CD4-positive, alpha-beta T cell treated with Interleukin-6 at 100 ng/mL for 8 hours (primary cell): ENCODE measurements at places on chromosomes 6 and 20.

GRCh38 chr6:90938122-90938521, 351.2 kb upstream of the MAP3K7 start:
- DNase-seq = no peak

DNA sequence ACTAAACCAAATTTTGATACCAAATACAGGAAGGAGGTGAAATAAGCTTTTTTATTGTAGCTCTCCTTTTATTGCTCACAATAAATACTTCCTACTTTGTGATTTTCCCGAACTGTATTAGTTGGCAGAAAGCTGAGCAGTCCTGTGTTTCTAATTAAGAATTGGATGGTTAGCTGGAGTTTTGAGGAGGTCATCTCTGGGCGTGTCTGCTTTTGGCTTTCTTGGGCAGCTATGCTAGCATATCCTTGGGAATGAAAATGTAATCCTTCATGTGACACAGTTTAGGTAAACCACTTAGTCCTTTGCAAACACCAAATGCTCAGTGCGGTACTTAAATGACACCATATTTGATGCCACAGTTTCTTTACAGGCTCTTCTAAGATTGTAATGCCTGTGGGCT, 67.5 kb downstream of the MTHFD1L start:
- no peak for DNase-seq

GRCh38 chr20:37881601-37882343, 21.2 kb upstream of the VSTM2L start:
- no peak for DNase-seq

DNA sequence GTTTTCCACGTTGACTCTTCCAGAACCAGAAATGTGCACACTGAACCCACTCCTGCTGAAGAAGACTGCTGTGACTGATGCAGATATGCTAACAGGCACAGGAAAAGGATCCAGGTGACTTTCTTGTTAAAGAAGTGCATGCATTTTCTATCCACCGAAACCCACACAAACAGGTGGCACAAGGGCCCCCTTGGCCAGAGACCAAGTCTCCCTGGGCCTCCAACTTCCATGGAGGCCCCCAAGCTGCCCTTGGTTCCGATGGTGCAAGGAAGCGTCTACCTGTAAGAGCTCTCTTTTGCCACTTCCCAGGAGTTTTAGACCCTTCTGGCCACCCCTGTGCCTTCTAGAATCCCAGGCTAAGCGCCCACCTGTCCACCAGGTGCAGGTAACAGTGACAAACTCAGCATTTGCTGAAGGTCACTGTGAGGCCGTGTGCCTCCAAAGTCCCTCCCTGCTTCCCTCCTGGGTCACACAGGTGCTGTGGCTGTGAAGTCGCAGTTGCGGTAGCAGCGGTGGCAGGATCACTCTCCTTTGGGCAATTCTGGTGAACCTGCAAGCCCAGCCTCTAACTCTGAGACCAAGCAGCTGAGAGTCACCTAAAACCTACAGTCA, 134.8 kb downstream of the PXDC1 start:
- no peak for DNase-seq

GRCh38 chr6:113447088-113447831, 409.9 kb upstream of the MARCKS start:
- no peak for DNase-seq

DNA sequence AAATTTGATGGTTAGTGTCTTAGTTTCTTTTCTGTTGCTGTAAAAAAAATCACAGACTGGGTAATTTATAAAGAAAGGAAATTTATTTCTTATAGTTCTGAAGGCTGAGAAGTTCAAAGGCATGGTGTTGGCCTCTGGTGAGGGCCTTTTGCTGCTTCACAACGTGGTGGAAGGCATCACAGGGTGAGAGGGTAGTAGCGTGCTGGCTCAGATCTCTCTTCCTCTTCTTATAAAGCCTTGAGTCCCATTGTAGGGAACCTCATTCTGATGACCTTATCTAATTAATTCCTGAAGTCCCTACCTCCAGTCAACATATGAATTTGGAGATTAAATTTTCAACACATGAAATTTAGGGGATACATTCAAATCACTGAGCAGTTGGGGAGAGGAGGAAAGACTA, 62.0 kb downstream of the ARID1B start:
- no peak for DNase-seq

DNA sequence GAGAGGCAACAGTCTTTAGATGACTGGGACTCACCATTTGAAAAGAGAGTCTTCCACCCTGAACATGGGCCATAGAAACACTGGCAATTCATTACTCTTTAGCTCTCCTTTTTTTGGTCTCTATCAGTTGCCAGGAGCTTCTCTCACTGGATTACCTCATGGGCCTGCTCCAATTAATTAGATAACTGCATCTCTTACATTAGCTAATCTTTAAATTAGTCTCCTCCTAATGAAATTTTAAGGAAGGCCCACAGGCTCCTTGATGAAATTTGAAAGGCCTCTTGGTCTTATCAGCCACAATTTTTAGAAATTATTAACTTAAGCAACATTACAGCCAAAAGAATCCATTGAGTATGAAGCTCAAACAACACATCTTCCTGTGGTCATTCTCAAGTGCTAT, 184.4 kb downstream of the UNC5CL start:
- no peak for DNase-seq

DNA sequence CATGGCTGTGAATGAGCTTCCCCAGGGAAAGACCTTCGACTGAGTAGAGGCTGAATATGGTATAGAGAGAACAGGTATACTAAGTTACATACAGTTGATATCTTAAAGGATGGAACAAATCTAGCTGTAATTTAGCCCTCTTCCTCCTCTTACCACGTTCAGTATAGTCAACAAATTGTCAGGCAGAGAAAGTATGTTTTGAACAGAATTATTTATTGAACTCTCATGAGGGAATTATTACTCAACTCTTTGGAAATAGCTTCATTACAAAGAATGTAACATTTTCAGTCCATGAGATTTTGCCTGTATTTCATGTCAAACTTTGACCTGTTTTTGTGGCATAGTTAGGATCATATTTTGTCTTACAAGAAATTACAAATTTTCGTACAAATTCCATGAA, 63.0 kb downstream of the SH3BGRL2 start:
- no peak for DNase-seq

DNA sequence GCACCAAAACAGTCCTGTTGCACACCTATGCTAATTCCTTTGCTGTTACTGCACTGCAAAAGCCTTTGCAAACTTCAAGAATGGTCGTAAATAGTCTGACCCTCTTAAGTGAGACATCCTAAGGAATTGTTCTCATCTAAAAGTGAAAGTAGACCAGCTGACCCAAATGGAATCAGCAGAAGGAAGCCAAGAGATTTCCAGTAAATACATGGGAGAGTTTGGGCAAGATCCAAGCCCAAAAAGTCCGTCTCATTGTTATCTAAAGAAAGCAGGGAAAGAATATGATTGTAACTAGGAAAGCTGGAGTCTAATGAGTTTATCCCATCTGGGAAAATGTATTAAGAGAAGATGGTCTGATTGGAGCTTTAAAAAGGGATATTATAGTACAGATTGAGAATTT, 43.0 kb upstream of the HIVEP1 start:
- no peak for DNase-seq

DNA sequence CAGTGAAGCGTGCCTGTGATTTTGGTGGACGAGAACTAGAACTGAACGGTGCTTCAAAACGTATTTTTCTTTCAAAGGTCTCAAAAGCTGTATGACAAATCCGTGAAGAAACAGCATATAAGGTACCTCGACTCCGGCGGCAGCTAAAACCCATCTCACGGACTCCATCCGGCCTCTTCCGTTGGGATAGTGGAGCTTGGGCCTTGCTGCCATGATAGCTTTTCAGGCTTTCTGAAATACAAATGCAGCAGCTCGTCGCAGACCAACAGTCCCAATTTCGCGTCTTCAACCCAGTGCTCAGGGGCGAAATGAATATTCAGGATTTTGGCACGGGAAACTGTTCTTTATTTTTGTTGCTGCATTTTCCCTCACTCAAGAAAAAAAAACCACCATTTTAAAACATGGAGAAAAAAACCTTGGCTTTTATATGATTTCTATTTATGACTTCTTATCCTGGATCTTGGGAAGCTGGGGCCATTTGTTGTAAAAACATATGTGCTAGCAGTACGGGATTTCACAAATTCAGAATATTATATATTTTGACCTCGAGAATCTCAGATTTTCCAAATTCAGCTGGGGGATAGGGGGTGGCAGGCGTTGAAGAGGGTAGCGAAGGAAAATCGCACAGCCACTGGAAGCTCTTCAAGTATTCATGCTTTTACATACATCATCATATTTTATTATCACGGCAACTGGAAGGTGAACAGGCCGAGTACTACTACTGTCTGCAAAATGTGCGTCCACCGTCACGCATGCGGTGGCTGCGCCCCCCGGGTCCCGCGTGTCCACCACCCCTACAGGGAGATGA, 849 bp downstream of the GSTA4 start:
- DNase-seq = no peak

DNA sequence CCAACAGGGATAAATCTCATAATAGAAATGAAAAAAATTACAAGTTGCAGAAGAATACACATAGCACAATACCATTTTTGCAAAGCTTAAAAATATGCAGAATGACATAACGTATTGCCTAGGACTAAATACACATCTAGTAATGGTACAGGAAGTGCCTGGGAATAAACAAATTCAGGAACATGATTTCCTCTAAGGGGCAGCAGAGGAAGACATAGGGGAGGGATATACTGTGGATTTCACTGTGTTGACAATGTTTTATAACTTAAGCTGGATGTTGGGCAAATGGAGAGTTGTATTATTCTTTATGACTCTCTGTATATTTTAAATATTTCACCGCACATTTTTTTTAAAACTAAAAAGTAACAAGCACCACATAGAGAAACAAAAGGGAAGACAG, 5.6 kb upstream of the GLO1 start:
- DNase-seq = no peak

DNA sequence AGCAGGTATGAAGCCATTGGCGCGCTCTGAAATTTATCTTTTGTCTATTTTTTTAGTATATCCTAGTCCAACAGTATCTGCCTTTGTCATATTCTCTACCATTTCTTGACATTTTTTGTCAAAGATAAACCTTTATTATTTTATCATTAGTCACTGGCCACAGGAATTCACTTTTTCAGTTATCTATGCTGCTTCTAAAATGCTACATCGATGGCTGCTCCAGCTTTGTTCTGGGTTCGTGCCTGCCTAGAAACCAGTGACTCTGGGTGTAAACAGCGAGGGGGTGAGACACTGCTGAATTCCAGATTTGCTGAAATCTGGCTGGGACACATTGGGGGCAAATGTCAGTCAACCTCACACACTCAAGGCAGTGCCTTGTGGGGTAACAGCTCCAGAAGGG, 193.4 kb downstream of the CDC5L start:
- no peak for DNase-seq

GRCh38 chr6:128964233-128964755, 81.4 kb downstream of the LAMA2 start:
- no peak for DNase-seq

DNA sequence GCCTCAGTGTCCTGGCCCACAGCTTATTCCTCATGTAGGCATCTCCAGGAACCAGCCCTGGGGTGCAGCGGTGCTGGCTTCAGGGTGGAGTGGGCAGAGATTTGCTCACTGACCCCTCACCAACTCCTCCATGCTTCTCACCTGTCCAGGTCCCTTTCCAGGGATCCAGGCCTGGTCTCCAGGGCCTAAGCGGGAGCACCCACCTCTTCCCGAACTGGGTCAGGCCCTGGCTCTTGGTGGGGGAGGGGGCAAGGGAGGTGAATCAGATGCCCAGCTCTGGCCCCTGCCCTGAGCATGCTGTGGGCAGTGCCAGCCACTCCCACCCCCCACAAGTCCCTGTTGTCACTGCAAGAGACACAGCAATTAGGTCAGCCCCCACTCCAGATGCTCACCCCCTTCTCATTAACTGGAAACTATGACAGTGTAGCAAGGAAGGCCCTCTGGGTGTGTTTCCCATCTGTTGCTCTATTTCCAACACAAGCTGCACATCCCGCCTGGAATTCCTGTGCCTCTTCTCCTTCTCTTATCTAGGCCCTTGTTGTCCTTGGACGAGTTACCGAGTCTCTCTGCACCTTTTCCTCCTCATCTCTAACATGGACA, 37.0 kb downstream of the MDFI start:
- DNase-seq = no peak

DNA sequence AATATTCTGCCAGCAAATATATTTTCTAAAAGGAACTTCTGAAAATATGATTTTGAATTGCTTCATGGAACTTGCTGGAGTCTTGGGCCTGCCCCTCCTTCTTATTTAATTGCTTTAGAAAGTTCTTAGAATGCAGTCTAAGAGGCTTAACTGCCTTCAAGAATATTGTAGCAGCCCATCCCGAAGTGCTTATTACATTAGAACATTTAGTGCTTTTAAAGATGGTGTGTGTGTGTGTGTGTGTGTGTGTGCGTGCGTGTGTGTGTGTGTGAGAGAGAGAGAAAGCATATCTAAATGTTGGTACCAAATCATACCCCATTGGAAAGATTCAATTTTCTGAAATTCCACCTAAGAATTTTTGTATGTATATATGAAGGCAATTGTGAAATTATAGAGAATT, 193.5 kb downstream of the SLC24A3 start:
- no peak for DNase-seq

GRCh38 chr6:30060606-30061091, 416 bp upstream of the POLR1H start:
- no peak for DNase-seq

DNA sequence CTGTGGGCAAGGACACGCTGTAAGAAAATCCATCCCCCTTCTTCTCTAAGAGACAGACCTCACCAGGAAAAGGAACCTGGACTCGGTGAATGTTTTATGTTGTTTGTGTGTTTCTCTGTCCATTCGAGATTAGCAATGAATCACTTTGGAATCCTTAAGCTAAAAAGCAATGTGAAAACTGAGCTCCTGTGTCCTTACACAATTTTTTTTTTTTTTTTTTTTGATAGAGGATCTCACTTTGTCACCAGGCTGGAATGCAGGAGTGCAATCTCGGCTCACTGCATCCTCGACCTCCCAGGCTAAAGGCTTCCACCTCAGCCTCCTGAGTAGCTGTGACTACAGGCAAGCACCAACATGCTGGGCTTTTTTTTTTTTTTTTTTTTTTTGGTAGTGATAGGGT, 32.1 kb downstream of the BFSP1 start:
- DNase-seq = no peak

GRCh38 chr6:46440641-46441040, 50.6 kb downstream of the RCAN2 start:
- DNase-seq = no peak

- no peak for DNase-seq
Measured at GRCh38 chr20:60729135-60729900, 522.7 kb upstream of the CDH4 start.

DNA sequence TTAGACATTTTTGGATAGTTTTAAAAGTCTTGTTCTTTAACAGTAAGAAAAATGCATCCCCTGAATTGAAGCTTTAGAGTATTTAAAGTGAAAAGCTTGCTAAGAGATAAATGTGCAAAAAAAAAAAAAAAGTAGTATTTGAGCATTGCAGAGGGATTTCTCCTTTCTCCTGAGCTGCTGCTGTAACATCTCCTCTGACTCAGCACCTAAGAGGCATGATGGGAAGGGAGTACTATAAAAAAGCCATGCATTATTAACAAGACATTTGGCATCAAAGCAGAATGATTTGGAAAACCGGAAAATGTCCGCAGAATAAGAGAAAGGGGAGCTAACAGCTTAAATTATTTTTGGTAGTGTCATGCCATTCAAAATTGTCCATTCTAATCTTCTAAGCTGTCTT, 27.9 kb downstream of the B4GALT5 start:
- no peak for DNase-seq

- no peak for DNase-seq
Measured at GRCh38 chr6:131890091-131890490, 61.1 kb downstream of the CCN2 start.
